Activated naive CD8-positive, alpha-beta T cell treated with anti-CD3 and anti-CD28 coated beads for 36 hours (primary cell): ENCODE measurements at places on chromosomes 2 and 18. TPM values are rescaled to one million over a fixed set of nuclear protein-coding genes. Genes with fewer than 3 reads are reported as not detected.
A peak's percentile ranks its signal among the peaks of the same experiment; 100 is the strongest.

The BUB1 gene
- 75.5 TPM for total RNA-seq

The REG1B gene
- not detected for total RNA-seq

The OXER1 gene
- total RNA-seq, result 0.16 TPM

The NCKAP5 gene
- not detected for total RNA-seq

The UPP2 gene
- total RNA-seq, result not detected

The PFN4 gene
- total RNA-seq, result not detected

The MEIS1 gene
- total RNA-seq, result not detected

The TEX44 gene
- total RNA-seq, result not detected

The SNORC gene
- total RNA-seq, result 1.5 TPM

The AAMP gene
- total RNA-seq, result 97.7 TPM

The HOXD13 gene
- total RNA-seq, result not detected

The HOXD11 gene
- not detected for total RNA-seq

DNA sequence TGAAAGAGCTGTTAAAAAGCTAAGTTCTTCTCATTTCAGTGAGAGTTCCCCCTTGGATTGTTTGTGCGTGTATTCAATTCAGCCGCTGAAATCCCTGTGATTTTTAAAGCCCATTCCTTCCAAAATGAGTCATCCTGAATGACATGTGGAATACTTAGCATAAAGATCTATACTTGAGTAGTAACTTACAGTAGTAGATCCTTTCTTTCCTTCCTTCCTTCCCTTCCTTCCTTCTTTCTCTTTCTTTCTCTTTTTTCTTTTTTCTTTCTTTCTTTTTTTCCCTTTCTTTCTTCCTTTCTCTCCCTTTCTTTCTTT lies 18.2 kb upstream of the SOX11 start:
- no peaks in the 10 kb centered on the region for H3K4me1 ChIP-seq
- no peaks in the 10 kb centered on the region for H3K36me3 ChIP-seq

- no peak overlapping the region for H3K27ac ChIP-seq
- no peaks in the 10 kb centered on the region for H3K4me1 ChIP-seq
- H3K4me3 ChIP-seq, result no peak overlapping the region
- DNase-seq, result no peak
- H3K27me3 ChIP-seq, result no peaks in the 10 kb centered on the region
Measured at GRCh38 chr2:49105506-49105905, 48.8 kb downstream of the FSHR start.

DNA sequence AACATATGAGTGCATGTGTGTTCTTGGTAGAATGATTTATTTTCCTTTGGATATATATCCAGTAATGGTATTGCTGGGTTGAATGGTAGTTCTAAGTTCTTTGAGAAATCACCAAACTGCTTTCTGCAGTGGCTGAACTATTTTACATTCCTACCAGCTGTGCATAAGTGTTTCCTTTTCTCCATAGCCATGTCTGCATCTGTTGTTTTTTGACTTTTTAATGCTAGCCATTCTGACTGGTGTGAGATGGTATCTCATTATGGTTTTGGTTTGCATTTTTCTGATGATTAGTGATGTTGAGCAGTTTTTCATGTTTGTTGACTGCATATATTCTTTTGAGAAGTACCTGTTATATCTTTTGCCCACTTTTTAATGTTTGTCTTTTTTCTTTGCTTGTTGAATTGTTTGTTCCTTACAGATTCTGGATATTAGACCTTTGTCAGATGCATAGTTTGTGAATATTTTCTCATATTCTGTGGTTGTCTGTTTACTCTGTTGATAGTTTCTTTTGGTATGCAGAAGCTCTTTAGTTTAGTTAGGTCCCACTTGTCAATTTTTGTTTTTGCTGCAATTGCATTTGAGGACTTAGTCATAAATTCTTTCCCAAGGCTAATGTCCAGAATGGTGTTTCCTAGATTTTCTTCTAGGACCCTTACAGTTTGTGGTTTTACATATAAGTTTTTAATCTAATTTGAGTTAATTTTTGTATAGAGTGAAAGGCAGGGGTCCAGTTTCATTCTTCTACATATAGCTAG lies 17.6 kb upstream of the KCNE4 start:
- no peaks in the 10 kb centered on the region for H3K4me1 ChIP-seq
- no peak for DNase-seq
- no peak overlapping the region for H3K4me3 ChIP-seq
- no peaks in the 10 kb centered on the region for H3K36me3 ChIP-seq
- peaks cover 10% of the 10 kb centered on the region for H3K27me3 ChIP-seq

DNA sequence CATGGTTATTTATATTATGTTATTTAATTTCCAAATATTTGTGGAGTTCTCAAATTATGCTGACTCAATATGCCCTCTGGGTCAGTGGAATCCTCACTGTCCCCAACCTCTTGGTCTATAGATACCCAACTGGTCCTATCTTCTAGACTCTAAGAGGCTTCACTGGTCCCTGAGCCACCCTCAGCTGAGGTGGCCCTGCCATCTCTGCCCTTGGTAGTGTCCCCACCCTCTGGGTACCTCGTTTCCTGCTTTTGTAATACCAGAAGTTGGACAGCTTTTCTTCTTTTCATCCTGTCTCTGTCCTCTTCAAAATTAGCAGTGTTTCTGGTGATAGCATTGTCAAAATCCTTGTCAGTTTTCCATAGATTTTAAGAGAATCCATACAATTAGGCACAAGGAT lies 11.9 kb downstream of the ZSCAN30 start:
- H3K36me3 ChIP-seq, result peaks cover 31% of the 10 kb centered on the region
- H3K4me1 ChIP-seq, result peaks cover 10% of the 10 kb centered on the region
- no peak for DNase-seq
- no peaks in the 10 kb centered on the region for H3K27me3 ChIP-seq
- H3K4me3 ChIP-seq, result no peak overlapping the region

DNA sequence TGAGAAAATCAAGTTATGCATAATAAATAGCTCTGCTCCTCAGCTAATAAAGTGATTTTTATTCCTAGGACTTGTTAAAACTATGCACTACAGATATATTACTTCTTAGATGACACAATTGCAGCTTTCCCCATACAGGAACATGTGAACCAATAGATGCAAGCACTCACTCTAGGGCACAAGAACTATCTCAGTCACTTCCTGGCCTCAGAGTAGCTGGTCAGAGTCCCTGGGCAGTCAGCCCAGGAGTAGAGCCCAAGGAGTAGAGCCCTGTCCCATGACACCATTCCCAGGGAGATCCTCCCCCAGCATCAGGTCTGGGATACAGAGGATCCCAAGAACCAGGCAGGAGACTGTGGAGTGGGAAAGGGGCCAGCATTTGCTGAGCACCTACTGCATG lies 2.7 kb downstream of the TNS1 start:
- H3K27ac ChIP-seq, result no peak overlapping the region
- H3K4me3 ChIP-seq, result no peak overlapping the region
- H3K36me3 ChIP-seq, result no peaks in the 10 kb centered on the region
- no peak for DNase-seq

- H3K27ac ChIP-seq, result no peak overlapping the region
- H3K36me3 ChIP-seq, result no peaks in the 10 kb centered on the region
- H3K4me3 ChIP-seq, result no peak overlapping the region
- peaks cover 30% of the 10 kb centered on the region for H3K27me3 ChIP-seq
- H3K4me1 ChIP-seq, result no peaks in the 10 kb centered on the region
Measured at GRCh38 chr2:239706367-239706766, 305.5 kb upstream of the HDAC4 start.

GRCh38 chr2:10909050-10909995 lies 2.4 kb upstream of the KCNF1 start:
- peaks cover 36% of the 10 kb centered on the region for H3K27me3 ChIP-seq
- H3K4me1 ChIP-seq, result peaks cover 2% of the 10 kb centered on the region
- no peak overlapping the region for H3K4me3 ChIP-seq
- DNase-seq, result peak; percentile 19
- no peaks in the 10 kb centered on the region for H3K36me3 ChIP-seq

- no peaks in the 10 kb centered on the region for H3K27me3 ChIP-seq
- DNase-seq, result no peak
- no peak overlapping the region for H3K27ac ChIP-seq
- no peak overlapping the region for H3K4me3 ChIP-seq
Measured at GRCh38 chr18:71252351-71252865, 963.6 kb downstream of the SOCS6 start.

DNA sequence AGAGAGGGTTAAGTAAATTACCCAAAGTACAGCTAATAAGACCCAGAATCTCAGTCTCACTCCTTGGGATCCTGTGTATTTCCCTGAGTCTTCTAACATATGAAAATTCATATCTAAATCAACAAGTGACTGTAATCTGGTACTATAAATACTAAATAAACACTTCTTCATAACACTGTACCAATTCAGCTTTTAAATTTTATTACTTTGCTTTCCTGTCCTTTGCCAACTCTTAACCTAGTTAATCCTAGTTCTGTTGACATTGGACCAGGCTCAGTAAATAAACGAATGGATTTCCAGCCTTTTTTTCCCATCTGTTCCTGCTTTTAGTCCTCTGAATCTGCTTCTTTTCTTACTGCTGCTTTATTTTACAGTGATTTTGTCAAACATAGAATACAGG lies 13.8 kb downstream of the MRPL35 start:
- H3K27me3 ChIP-seq, result no peaks in the 10 kb centered on the region
- no peak overlapping the region for H3K4me3 ChIP-seq
- H3K4me1 ChIP-seq, result peaks cover 17% of the 10 kb centered on the region
- DNase-seq, result no peak
- H3K27ac ChIP-seq, result no peak overlapping the region

- no peak overlapping the region for H3K4me3 ChIP-seq
- DNase-seq, result no peak
- H3K27me3 ChIP-seq, result no peaks in the 10 kb centered on the region
- no peaks in the 10 kb centered on the region for H3K4me1 ChIP-seq
- no peak overlapping the region for H3K27ac ChIP-seq
Measured at GRCh38 chr2:32697156-32697555, 69.3 kb downstream of the TTC27 start.

DNA sequence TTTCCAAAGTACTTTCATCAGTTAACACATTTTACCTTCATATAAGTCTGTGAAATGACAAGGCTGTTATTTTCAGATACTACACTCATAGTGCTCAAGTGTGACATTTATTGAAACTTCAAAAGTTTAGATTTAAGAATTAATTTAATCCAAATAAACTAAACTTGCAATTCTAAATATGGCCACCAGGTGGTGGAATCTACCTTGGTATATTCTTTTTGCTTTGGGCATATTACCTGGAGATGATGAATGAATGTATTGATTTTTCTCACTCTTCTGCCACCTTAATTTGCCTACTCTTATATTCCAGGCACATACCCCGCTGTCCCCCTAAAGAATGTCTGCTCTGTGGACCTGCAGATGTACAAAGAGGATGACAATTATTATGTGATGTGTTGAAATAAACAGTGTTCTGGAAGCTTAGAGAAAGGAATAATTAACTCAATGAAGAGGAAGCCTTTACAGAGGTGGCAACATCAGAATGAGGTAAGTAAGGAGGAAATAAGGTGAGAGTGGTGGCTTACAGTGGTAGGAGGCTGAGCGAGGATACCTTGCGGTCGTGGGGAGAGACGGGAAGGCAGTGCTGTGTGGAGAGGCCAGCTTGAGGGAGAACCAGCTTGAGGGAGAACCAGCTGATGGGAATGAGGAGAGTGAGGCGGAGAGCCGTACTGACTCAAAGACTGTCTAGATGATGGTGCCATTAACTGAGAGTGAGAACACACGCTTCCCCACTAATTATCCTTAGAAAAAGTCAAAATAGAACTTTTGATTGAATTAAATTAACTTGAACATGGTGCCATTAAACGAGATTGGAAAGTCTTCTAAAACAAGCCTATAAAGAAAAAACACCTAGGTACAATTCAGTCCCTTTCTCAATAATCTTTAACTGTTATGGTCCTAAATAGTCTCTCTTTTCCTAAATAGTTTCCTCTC lies 179.5 kb downstream of the CELF4 start:
- no peak overlapping the region for H3K4me3 ChIP-seq
- H3K4me1 ChIP-seq, result no peaks in the 10 kb centered on the region
- H3K27me3 ChIP-seq, result peaks cover 10% of the 10 kb centered on the region
- no peaks in the 10 kb centered on the region for H3K36me3 ChIP-seq
- no peak overlapping the region for H3K27ac ChIP-seq
- DNase-seq, result no peak

GRCh38 chr2:222398446-222398885 lies 25.9 kb upstream of the SGPP2 start:
- no peak overlapping the region for H3K27ac ChIP-seq
- no peak for DNase-seq
- H3K4me3 ChIP-seq, result no peak overlapping the region
- H3K27me3 ChIP-seq, result peaks cover 3% of the 10 kb centered on the region

GRCh38 chr2:95354925-95355324 lies 47.6 kb upstream of the FAHD2A start:
- no peak for DNase-seq
- H3K27ac ChIP-seq, result no peak overlapping the region
- H3K27me3 ChIP-seq, result peaks cover 4% of the 10 kb centered on the region
- no peak overlapping the region for H3K4me3 ChIP-seq

DNA sequence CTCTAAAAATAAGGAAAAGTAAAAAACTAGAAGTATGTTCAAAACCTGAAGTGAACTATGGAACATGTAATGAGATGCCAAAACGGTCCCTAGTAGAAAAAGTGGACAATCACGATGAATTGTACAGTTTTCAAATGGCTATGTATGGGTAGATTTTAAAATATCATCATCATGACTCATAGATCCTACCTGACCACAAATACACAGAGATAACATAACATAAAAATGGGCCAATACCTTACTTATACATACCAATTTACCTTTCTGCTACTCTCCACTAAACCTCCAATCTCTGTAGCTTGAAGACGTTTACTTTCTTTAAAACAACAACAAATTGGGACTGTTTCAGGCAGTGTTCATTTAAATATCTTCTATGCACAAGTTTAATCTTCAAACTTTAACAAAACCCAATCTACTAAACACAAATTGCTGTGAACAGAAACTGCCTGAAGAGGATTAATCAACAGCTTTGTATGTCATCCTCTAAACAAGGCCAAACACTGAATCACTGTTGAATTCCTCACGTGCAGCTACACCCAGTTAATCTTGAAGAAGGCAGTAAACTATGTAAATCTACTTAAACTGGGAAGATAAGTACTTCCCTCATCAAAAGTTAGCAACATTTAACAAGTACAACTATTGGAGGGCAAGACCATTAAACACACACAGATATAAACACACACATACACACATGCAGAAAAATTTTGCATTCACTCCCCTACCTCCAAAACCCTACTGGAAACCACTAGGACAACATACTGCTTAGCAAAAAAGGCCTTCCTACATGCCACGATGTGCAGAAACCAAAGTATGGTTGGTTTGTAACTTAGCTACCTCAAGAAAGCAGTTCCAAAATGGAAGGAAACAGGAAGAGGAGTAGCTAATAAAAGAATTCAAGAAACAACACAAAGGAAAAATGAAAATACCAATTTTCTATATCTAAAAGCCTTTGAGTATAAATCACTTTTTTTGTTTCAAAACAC lies 90.3 kb downstream of the RBMS1 start:
- H3K36me3 ChIP-seq, result peaks cover 9% of the 10 kb centered on the region
- peak overlapping the region; percentile 82 for H3K27ac ChIP-seq
- peak overlapping the region; percentile 68 for H3K4me3 ChIP-seq

DNA sequence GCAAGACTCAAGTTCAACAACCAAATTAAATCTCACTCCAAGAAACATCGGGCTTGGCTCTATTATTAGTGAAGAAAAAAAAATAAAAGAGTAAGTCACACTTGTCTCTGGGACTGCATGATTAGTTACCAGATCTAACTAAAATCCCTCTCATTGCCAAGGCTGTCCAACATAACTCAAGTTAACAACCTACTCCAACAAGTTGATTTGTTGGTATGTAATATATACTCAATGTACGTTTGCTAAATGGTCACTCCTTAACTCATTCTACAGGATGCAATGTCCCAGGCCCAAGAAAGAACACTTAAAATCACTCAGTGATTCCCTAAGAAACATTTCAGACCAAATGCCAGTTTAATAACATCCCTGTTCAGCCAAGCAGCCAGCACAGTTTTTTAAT lies 95.1 kb downstream of the DYM start:
- no peaks in the 10 kb centered on the region for H3K27me3 ChIP-seq
- H3K4me3 ChIP-seq, result no peak overlapping the region
- peaks cover 16% of the 10 kb centered on the region for H3K4me1 ChIP-seq
- no peak for DNase-seq
- H3K27ac ChIP-seq, result no peak overlapping the region
- H3K36me3 ChIP-seq, result peaks cover 29% of the 10 kb centered on the region
